Activated T-helper 1 cell treated with anti-CD3 and anti-CD28 coated beads, Interleukin-2, amount 50 U/mL, for 16 hours (primary cell): ENCODE measurements at places on chromosomes 11 and 22.
A peak's percentile ranks its signal among the peaks of the same experiment; 100 is the strongest.

DNA sequence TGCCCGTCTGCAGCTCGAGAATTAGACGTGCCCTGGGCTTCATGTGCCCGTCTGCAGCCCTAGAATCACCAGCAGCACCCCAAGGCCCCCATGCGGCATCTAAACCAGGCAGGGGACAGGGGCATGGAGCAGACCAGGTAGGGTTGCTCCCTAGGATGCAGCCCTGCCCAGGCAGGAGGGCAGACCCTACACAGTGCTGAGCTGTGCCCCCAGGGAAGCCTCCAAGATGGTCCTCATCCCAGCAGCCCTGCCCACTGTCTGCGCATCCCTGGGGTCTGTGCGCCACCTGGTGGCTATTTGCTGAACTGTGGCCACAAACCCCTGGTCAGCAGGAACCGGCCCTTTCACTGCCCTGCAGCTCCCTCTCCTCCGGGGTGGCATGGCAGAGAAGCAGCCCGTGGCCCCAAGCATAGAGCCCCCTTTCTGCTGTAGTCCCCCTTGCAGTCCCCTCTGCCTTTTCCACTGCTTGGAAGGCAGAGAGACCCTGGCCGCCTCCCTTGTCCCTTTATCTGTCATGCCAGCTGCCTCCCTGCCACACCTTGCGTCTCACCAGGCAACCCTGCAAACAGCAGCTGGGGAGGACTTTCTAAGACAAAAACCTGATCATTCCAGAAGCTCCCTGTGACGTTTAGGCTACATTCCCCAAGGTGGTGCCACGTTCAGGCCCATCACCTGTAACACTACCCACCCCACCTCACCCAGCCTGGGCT lies 86.6 kb downstream of the KCNQ1 start:
- peak; percentile 55 for DNase-seq

DNA sequence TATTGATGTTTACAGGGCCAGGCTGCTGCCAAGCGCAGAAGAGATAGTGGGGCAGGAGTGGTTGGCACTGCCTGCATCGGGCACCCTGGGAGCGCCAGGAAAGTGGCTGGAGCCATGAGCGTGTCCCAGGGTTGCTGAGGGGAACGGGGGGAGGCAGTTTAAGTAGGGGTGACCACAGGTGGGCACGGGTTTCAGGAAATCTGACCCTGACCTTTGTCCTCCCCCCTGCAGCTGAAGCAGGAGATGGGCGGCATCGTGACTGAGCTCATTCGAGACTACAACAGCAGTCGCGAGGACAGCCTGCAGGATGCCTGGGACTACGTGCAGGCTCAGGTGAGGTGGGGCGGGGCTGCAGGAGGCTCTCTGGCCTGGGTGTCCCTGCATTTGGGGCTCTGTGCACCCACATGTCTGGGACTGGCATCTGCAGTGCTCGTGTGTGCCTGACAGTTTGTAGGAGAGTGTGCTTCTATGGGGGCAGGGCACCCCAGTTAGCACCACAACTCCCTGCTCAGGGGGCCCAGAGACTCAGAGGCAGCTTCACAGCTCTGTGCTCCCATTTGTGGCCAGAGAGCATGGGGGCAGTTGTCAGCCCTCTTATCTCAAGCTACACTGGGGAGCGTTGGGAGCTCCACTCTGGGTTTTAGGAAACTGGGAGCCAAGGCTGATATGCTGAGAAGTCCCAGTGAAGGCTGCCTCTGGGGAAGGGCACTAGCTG lies 49.7 kb downstream of the CD82 start:
- no peak for DNase-seq

GRCh38 chr11:124801014-124801413 lies 808 bp upstream of the MSANTD2 start:
- DNase-seq: no peak

- no peak for DNase-seq
Observed at GRCh38 chr11:133176748-133177147, 355.6 kb downstream of the OPCML start.

- DNase-seq: no peak
Observed at GRCh38 chr22:42821386-42821785, 35.7 kb downstream of the ARFGAP3 start.

DNA sequence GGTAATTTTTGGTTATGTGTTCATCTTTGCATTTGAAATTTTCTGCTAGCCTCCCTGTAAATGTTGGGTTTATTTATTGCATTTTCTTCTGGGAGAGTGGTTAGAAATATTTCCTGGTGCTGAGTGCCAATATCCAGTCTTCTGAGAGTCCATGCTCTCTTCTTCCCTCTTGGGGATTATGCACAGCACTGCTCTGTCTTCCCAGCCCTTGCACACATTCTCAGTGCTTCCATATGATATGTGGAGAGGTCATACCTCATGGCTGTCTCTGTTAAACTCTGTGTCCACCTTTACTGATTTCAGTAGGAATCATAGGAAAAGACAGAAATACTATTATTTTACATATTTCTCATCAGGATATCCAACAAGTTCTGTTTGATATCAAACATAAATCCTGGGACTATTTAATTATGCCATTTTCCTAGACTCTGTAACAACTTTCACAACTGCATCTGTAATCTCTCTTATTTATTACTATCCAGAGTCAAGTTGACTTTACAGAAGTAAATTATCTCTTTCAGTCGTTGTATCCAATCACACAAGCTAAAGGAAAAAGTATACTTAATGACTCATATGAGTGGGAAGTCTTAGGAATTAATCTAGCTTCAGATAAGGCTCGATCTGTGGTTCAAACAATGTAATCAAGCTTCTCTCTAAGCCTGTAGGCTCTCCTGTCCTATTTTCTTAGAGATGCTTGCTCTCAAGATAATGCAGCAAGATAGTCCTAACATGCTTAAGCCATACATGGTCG lies 2.7 kb upstream of the NXPE1 start:
- DNase-seq: no peak

DNA sequence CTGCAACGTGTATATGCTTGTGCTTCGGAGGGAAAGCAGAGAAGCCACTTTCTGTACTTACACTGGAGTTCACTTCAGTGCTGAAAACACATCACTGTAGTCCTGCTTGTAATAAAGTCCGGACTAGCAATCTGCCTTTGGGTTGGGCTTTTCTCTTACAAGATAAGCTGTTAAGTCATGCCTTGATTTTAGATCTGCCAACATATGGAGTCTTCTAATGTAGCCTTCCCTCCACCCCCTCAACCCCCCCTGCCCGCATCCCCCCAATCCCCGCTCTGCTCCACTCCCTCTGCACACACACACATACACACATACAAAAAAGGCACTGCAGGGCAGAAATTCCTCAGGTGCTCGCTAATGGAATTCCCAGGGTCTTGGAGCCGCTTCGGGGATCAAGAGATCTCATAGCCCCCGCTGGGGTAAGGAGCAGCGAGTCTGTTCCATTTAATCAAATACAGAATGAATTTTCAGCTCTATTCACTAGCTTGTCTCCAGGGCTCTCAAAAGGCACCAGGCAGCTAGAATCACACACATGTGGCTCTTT lies 3.4 kb downstream of the CDON start:
- DNase-seq: no peak
